ENCODE measurements at places on chromosomes 2 and 18. TPM values are rescaled to one million over a fixed set of nuclear protein-coding genes. Genes with fewer than 3 reads are reported as not detected.

Gene LHCGR
- total RNA-seq: not detected

Gene MARCHF4
- total RNA-seq: 64.6 TPM

Gene ACADL
- 0.09 TPM for total RNA-seq

Gene KCNK3
- 1.7 TPM for total RNA-seq

Gene POLE4
- 208 TPM for total RNA-seq

Gene NMUR1
- total RNA-seq: not detected

Gene DPP4
- total RNA-seq: 0.69 TPM

All from A549 treated with RU486 at 1 μM for 4 hours (cell line).